ENCODE measurements at places on chromosomes 6 and 20. TPM values are rescaled to one million over a fixed set of nuclear protein-coding genes. Genes with fewer than 3 reads are reported as not detected.

FAM210B gene
- 5.3 TPM for total RNA-seq

FAXC gene
- not detected for total RNA-seq

RGS17 gene
- total RNA-seq = not detected

SAMD5 gene
- total RNA-seq = not detected

- DNase-seq = no peak
Observed at GRCh38 chr6:155121699-155122098, 126.6 kb downstream of the TIAM2 start.

DNA sequence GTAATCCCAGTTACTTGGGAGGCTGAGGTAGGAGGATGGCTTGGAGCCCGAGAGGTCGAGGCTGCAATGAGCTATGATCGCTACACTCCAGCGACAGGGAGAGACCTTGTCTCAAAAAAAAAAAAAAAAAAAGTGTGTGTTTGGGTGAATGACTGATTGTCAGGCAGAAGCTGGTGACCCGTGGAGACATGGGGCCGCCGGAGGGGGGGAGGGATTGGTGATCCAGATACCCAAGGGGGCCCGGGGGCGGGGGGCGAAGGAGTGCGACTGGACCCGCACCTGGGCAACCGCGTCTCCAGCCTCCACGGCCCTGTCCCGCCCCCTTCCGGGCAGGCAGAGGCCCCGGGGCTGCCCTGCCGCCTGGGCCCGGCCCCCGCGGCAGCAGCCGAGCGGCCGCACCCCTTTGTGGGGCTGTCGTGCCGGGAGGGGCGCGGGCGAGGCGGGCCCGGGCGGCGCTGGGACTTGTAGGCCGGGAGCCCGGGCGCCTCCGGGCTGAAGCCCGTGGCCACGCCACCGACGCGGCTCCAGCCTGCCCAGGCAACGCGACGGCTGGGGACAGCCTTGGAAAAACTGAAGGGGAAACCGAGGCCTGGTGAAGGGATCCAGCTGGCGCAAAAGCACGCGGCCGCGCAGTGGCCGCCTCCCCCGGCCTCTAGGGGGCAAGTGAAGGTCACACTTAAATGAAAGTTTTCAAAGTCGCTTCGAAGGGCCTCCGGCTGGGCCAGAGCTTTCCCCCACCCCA is 2.1 kb upstream of the RBM38 start:
- DNase-seq = peak; percentile 72

DNA sequence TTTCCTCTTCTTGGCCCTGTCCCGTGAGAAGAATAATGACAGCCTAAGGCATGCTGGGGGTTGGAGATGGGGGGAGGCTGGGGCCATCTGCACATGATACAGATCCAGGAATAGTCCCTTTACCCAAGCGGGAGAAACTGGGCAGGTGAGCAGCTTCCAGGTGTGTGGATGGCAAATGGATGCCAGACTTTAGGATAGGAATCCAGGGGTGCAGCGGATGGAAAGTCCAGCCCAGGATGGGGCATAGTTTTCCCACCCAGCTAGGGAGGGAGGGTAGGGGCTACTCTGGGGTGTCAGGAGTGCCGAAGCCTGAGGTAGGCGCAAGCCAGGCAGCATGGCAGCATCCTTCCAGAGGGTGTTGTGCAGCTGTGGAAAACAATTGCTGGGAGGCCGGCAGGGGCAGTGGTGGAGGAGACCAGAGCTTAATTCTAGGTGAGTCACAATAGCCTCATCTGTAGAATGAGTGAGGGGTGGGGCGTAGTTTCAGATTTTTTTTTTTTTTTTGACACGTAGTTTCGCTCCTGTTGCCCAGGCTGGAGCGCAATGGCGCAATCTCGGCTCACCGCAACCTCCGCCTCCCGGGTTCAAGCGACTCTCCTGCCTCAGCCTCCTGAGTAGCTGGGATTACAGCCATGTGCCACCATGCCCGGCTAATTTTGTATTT is 15.4 kb upstream of the FAM110A start:
- no peak for DNase-seq

DNA sequence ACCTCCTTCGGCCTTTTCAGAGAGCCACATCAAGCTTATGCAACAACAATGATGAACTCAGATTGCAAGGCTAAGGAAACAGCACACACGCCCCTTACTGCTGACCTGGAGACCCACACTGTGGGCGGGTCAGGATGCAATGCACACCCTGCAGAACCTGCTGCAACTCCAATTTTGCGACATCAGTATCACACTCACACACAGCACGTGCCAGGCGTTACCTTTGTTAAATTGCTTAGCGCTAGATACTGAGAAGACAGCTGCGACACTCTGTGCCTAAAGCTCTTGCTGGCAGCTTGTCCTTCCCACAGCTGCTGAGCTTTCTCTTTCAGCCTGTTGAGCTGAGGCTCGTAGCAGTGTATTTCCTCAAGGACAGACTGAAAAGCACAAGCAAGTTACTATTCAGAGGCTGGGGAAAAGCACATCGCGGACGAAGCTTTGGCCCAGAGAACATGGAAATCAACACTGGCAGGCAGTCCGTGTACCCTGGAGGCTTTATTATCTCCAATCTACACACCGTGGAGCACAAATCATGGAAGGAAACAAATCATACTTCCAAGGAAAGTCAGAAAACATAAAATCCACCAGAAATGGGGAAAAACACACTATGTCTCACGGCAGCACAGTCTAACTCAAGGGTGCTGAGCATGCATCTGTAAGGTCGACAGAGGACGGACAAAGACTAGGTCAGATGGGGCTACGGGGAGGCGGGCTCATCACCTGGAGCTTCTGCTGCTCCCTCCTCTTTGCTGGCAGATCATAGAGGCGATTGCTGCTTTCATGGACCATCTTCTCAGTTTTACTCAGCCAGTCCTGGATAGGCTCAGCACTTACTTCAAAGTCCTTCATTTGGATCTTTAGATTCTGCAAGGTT is 268.2 kb downstream of the SYNE1 start:
- no peak for DNase-seq

DNA sequence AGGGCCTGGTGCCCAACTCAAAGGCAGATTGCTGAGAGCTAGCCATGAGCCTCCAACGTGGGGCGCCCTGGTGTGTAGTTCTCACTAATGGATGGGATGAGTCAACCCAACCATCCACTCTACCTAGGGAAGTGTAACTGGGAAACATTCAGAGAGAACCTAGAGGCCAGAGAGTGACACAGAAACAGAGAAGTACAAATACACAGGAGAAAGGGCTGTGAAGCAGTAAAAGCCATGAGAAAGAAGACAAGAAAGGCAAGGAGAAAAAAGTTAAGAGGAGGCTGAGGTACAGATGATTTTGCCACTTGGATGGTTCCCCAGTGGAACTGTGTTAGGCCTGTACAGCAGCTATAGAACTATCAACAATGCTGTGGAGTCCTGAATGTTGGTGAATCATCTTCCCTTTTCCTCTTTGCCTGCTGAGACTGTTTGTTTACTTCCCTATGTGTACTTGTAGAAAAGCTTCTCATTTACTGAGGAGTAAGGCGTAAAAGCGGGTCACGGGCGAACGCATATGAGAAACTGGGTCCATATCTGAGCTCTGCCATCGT is 39.0 kb downstream of the MAN1A1 start:
- no peak for DNase-seq

- no peak for DNase-seq
Observed at GRCh38 chr6:116316772-116317467, 37.2 kb upstream of the TSPYL1 start.

- no peak for DNase-seq
Observed at GRCh38 chr20:44494266-44494665, 18.6 kb downstream of the TTPAL start.

GRCh38 chr6:548091-548490 is 108.8 kb downstream of the HUS1B start:
- no peak for DNase-seq

DNA sequence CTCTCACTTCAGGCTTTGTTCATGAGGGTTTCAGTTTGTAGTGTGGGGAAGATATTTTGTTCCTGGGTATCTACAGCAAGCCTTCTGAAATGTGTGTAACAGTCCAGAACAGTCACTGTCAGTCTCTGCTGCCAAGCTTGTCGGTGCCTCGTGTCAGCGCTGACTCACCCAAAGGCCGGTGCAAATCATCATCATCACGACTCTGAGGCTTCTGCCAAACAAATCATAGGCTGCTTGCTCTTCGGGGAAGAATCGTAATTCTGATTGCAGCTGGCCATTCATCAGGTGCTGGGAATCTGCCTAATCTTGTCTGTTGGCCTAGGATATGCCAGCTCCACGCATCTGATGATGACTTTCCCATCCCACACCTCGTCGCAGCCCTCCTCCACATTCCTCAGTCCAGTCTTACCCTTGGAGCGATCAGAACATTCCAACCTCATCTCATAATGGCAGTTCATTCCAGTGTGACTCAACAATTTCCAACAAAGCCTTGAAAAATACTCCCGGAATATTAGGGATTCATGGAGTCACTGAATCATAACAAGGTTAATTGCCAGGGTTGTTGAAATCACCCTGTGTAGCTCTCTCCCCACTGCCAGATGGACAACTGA is 40.9 kb downstream of the ALDH8A1 start:
- DNase-seq = no peak

DNA sequence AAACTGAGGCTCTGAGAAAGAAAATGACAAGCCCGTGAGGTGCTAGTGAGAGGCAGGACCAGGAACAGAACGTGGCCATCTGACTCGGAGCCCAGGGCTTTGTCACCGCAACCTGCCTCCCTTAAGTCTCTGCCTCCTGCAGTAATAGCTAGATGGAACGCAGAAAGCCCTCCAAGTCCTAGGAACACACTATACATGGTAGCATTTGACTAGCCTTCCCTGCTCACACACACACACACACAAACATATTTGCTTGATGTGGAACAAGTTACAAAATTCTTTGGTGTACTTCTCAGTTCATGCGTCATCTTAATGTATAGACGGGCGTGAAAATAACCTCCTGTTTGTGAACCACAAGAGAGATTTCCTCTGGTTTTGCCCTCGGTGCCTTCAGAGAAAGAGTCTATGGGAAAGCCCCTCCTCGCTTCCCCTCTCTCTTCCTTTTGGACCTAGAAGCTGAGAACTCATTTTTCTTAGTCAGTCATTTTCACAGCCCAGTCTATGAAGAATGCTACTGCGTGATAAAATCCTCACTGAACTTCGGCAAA is 38.8 kb downstream of the C6orf52 start:
- no peak for DNase-seq

GRCh38 chr6:125451750-125452149 is 150.0 kb upstream of the HDDC2 start:
- DNase-seq = no peak
